ENCODE measurements at places on chromosomes 11 and 22.

- no peak for DNase-seq
These were observed 128.4 kb downstream of the BUD13 start for GRCh38 chr11:116644201-116644940.

GRCh38 chr22:37661160-37661924, 2.8 kb downstream of the PDXP start:
- DNase-seq = no peak

DNA sequence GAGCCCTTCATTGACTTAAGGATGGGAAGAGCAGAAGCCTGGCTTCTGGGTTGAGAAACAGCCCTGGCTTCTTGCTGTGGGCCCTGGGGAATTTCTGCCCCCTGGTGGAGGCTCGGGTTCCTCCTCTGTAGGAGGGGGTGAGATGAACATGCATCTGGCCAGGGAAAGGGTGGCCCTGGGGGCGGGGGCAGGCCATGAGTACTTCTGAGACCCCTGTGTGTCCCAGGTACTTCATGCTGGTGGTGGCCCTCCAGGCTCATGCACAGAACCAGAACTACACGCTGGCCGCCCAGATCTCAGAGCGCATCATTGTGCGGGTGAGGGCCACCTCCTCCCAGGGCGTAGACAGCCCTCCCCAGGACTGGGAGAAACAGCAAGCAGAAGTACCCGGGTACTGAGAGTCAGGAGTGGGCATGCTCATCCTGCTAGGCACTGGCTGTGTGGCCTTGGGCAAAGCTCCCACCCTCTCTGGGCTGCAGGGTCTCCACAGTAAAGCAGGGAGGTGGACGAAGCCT, 15.8 kb downstream of the TMEM258 start:
- no peak for DNase-seq

DNA sequence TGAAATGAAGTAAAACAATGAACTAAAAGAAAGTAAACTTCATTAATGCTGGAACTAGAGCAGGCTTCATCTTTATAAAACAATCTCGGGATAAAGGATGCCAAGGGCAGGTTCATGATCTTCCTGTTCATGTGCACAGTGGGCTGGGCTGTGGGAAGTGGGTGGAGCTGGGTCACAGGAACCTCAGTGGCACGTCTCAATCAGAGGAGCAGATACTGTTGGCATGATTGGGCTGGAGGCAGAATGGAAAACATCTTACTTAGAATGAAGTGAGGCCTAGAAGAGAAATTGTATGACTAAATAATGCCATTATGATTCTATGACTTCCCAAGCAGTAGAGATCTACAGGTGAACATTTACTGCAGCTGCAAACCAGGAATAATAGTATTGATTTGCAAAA, 45.4 kb upstream of the CALCB start:
- no peak for DNase-seq

DNA sequence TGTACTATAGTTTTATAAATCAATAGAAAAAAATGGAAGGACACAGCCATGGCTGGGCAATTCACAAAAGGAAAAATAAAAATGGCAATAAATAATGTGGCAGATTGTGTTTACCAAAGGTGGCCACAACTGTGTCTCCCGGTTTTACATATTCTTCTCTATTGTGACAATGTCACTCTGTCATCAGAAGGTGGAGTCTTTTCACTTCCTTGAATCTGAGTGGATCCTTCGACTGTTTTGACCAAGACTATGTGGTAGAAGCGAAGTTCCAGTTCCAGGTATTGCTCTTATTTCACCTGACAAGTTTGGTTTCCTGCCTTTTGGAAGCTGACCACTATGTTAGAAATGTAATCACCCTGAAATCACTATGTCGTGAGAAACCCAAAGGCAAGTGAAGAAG, 31.0 kb upstream of the HSD17B12 start:
- DNase-seq = no peak

DNA sequence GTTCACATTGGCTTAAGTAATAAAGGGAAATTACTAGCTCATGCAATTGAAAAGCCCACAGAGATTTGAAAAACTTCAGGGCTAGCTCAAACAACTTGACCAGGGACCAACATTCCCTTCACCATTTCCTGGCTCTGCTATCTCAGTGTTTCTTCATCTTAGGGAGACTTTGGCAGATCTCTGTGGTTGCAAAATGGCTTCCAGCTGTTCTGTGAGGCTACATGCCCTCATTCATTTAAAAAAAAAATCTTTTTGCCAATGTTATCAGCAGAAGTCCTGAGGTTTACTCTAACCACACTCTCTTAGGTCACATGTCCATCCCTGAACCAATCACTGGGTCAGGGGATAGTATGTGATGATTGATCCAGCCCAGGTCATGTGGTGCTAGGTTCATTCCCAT, 13.9 kb upstream of the RASSF10 start:
- no peak for DNase-seq

DNA sequence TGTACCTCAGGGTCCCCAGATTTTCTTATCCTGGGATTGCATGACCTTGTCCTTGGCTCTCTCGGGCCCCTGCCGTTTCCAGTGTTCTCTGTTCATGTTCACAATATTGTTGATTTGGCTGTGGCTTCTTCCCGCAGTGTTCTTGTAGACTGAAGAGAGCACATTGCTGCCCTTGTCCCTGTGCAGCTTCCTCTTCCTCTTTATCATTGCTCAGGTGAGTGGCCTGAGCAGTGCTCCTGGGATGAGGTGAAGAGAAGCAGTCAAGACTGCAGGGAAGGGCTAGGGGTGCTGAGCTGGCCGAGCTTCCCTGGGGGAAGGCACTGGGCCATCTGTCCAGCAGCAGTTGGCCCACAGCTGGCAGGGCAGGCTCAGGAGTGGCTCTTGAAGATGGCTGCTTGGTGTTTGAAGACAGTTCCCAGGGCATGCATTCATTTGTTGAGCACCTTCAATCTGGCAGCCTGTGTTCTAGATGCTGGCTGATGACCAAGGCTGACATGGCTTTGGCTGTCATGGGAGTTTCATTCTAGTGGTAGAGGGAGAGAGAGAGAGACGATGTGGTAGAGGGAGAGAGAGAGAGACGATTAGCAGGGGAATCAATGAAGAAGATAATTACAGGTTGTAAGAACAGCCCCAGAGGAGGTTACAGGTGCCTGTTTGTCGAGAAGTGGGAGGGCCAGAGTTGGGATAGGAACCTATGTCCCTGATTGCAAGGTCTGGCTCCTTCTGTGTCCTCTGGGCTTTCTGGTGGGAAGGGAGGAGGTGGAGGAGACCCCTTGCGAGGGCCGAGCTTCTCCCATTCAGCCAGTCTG, 17.4 kb downstream of the BMAL1 start:
- DNase-seq = no peak

GRCh38 chr11:134235399-134235798, 10.9 kb downstream of the VPS26B start:
- no peak for DNase-seq

DNA sequence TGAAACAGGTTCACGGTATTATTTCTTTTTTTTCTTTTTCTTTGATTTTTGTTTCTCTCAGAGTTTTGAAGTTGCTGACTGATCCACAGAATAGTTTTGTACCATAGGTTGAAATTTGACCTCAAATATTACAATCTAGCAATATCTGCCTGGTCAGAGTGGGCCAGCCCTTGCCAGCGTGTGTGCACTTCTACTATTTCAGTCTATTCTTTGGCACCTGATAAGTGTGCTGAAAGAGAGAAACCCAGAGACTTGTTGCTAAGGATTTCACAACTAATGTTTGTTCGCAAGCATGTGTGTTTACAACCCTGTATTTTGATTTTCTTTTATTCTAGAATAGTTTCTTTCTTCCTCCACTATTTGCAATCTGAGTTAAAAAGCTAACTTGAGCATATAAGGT, 1125.2 kb upstream of the CNTN5 start:
- DNase-seq = no peak
